ENCODE measurements at places on chromosomes 7 and 10. TPM values are rescaled to one million over a fixed set of nuclear protein-coding genes. Genes with fewer than 3 reads are reported as not detected.

Gene OR6B1
- not detected for polyA plus RNA-seq

Gene PITX3
- 16.0 TPM for polyA plus RNA-seq

Gene INA
- 0.14 TPM for polyA plus RNA-seq

Gene RNLS
- 4.9 TPM for polyA plus RNA-seq

Gene CYP3A5
- not detected for polyA plus RNA-seq

Gene VPS50
- polyA plus RNA-seq, result 20.7 TPM

Gene UNCX
- polyA plus RNA-seq, result not detected

Gene TYW1B
- 4.4 TPM for polyA plus RNA-seq

Gene HOXA3
- 14.9 TPM for polyA plus RNA-seq

Gene ASB10
- polyA plus RNA-seq, result not detected

Gene ALOX5
- 13.5 TPM for polyA plus RNA-seq

Gene ETV1
- polyA plus RNA-seq, result 18.3 TPM

Gene DYDC2
- 0.22 TPM for polyA plus RNA-seq

Gene FAM180A
- 0.14 TPM for polyA plus RNA-seq

Gene CHN2
- 16.7 TPM for polyA plus RNA-seq

Gene SDK1
- 2.8 TPM for polyA plus RNA-seq

Gene FAM25C
- polyA plus RNA-seq, result not detected

Gene DDX50
- polyA plus RNA-seq, result 47.4 TPM

Gene H2BK1
- polyA plus RNA-seq, result not detected

Gene C10orf105
- polyA plus RNA-seq, result 0.17 TPM

Gene KCNH2
- 9.1 TPM for polyA plus RNA-seq

Gene MMRN2
- polyA plus RNA-seq, result 23.0 TPM

Gene ACBD7
- polyA plus RNA-seq, result 0.80 TPM

Gene MCU
- 167 TPM for polyA plus RNA-seq

Gene MNX1
- polyA plus RNA-seq, result not detected

Gene GOLGA7B
- 0.34 TPM for polyA plus RNA-seq

Gene CASP7
- 19.1 TPM for polyA plus RNA-seq

Gene CYP26C1
- not detected for polyA plus RNA-seq

Gene DMTF1
- 73.7 TPM for polyA plus RNA-seq

Gene PTPRZ1
- 6.2 TPM for polyA plus RNA-seq

Gene AKR1B15
- polyA plus RNA-seq, result not detected

Gene TFR2
- polyA plus RNA-seq, result 0.83 TPM

Gene AGMO
- 0.59 TPM for polyA plus RNA-seq

Gene KAZALD1
- polyA plus RNA-seq, result 44.3 TPM

Gene CHRM2
- 0.16 TPM for polyA plus RNA-seq

Gene HMX2
- not detected for polyA plus RNA-seq

Gene HIPK2
- 12.6 TPM for polyA plus RNA-seq

Gene CALML5
- not detected for polyA plus RNA-seq

Gene TAS2R3
- polyA plus RNA-seq, result not detected

Gene CRYGN
- not detected for polyA plus RNA-seq

Gene TFPI2
- 4.6 TPM for polyA plus RNA-seq

Gene C10orf67
- polyA plus RNA-seq, result 0.13 TPM
